Activated naive CD8-positive, alpha-beta T cell treated with anti-CD3 and anti-CD28 coated beads for 36 hours (primary cell): ENCODE measurements at places on chromosomes 2 and 18. TPM values are rescaled to one million over a fixed set of nuclear protein-coding genes. Genes with fewer than 3 reads are reported as not detected.

DNA sequence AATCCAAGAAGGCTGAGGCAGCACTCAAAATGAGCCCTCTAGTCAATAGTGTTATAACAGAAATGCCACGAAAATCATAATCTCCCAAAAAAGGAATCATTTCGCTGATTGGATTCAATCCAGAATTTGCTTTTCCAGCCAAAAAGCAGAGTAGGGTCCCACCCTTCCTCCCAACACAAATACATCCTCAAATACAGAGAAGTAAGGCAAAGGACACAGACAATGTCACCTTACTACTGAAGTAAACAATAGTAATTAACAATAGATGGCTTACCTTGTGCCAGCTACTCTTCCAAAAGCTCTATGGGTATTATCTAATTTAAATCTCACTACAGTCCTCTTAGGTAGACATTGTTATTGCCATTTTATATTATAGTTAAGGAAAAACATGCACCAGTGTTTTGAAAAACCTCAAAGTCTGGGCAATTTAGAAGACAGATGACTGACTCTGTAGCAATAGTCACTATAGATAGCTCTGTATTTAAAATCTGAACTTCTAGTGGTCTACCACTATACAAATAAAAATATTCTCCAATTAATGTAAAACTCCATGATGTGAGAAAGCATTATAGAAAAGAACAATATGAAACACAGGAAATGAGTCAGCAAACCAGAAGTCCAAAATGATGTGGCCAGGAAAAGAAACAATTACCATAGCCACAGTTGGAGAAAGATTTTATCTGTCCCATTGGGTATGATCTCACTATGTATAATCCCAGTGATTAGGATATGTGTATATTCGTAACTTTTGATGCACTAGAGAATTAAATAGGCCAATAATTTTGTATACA lies 305.0 kb upstream of the ERBB4 start:
- DNase-seq, result no peak

Gene SPP2
- total RNA-seq, result not detected

- DNase-seq, result peak; percentile 57
Observed at GRCh38 chr2:96144481-96145035, 682 bp downstream of the DUSP2 start.

GRCh38 chr2:145569108-145569507 lies 1049.2 kb upstream of the ZEB2 start:
- DNase-seq, result no peak

GRCh38 chr2:118670838-118671237 lies 176.6 kb downstream of the EN1 start:
- no peak for DNase-seq

Gene KCTD1
- total RNA-seq, result 4.2 TPM

Gene OSBPL1A
- 2.8 TPM for total RNA-seq
